NCI-H774 (cell line): ENCODE measurements at places on chromosomes 16 and 17.

DNA sequence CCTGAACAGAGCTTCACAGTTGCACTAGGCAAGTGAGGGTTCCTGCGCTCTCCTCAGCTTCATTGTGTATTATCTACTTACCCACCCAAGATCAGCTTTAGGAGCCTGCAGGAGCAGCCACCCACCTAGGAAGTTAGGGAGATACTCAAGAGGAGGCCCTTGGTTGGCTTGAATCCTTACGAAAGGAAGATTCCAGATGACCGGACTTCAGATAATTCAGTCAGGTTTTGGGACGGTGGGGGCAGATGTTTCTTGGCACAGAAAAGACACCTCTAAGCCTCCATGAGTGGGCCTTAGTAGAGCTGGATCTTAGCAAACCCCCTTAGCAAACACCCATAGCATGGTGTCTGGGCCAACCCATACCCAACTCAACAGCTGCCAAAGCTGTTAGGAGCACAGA, 2.4 kb upstream of the CBFB start:
- no peak for DNase-seq

DNA sequence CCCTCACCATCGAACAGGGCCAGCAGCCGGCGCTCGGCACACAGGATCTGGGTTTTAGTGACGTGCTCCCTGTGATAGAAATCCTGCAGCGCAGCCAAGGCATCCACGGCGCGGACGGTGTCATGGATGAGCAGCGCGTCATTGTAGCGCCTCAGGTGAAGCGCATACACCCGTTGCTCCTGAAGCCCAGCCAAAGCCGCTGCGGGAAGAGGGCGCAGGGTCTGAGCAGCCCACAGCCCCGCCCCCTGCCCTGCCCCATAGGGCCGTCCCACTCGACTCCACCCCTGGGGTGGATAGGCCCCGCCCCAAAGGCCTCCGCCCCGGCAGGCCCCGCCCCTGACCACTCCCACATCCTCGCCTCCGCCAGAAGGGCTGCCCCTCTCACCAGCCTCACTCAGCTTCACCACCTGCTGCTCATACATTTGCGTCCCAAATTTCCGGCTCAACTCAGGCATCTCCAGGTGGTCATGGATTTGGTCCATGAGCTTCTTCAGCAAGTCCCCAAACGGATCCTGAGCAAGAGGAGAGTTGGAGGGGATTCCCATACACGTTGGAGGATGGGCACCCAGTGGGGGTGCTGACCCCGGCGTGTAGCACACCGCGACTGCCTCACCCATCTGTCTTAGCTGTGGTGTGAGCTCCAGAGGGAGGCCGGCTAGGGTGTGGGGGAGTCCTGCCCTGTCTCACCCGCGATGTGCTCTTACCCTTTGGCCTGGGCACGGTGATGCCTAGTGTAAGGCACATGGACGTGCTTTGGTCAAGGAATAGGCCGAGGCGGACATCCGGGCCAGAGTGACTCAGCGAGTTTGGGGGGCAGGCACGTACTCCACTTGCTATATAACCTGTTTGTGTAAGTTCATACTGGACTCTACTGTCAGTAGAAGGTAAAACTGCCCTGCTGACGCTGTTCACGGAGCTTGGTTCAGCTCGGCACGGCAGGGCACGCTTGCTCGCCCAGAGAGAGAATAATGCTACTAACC, 4.6 kb downstream of the DHX58 start:
- peak; percentile 96 for DNase-seq

- DNase-seq = no peak
These were observed 577 bp downstream of the GSPT1 start for GRCh38 chr16:11915114-11915643.

- no peak for DNase-seq
These were observed 29.5 kb upstream of the RPH3AL start for GRCh38 chr17:381941-382643.

- DNase-seq = no peak
These were observed 14.4 kb downstream of the CBFA2T3 start for GRCh38 chr16:88962478-88963152.

DNA sequence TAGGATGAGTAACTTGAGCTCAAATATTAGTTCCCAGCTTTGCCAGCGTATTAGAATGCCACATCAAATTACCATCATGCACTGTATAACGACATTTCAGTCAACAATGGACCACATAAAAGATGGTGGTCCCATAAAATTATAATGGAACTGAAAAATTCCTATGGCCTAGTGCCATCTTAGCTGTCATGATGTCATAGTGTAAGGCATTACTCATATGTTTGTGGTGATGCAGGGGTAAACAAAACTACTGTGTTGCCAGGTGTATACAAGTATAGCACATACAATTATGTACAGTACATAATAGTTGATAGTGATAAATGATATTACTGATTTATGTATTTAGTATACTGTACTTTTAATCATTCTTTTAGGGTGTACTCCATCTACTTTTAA, 54.4 kb upstream of the NETO2 start:
- no peak for DNase-seq

DNA sequence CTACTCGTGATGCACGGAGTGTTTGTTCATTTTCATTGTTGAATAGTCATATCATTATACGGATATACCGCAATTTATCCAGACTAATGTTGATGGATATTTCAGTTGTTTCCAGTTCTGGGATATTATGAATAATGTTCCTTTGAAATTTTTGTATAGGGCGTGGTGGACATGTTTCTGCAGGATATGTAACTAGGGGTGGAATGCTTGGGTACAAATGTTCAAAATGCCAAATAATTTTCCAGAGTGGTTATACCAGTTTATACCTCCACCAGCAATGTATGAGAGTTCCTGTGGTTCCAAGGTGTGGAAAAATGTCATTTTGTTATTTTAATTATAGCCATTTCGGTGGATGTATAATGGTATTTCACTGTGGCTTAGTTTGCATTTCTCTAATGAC, 53.6 kb downstream of the NUP88 start:
- no peak for DNase-seq

- no peak for DNase-seq
These were observed 2.1 kb downstream of the SOX9 start for GRCh38 chr17:72122765-72123529.

GRCh38 chr17:47423406-47424295, 99.9 kb downstream of the EFCAB13 start:
- DNase-seq = no peak

DNA sequence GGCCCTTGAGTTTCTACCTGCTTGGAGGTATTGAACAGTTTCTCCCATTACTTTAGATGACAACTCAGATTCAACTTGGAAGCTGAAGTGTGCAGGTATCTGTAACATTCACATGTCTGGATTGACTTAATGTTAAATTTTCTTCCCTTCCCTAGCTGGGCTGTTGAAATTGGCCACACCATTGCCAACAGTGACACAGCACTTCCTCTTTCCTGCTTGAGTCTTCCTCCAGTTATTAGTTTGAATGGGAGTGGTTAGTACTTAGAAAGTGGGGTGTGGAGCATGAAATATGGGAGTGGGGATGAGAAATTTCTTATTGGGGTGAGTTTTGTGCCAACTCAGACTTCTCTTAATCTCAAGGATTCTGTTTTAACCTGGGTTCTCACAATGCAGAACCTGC, 454.9 kb downstream of the KCNJ2 start:
- DNase-seq = no peak

GRCh38 chr17:67364847-67365737, 1.3 kb downstream of the PSMD12 start:
- DNase-seq = no peak

- no peak for DNase-seq
These were observed 2.3 kb downstream of the ZFP3 start for GRCh38 chr17:5080591-5080990.

DNA sequence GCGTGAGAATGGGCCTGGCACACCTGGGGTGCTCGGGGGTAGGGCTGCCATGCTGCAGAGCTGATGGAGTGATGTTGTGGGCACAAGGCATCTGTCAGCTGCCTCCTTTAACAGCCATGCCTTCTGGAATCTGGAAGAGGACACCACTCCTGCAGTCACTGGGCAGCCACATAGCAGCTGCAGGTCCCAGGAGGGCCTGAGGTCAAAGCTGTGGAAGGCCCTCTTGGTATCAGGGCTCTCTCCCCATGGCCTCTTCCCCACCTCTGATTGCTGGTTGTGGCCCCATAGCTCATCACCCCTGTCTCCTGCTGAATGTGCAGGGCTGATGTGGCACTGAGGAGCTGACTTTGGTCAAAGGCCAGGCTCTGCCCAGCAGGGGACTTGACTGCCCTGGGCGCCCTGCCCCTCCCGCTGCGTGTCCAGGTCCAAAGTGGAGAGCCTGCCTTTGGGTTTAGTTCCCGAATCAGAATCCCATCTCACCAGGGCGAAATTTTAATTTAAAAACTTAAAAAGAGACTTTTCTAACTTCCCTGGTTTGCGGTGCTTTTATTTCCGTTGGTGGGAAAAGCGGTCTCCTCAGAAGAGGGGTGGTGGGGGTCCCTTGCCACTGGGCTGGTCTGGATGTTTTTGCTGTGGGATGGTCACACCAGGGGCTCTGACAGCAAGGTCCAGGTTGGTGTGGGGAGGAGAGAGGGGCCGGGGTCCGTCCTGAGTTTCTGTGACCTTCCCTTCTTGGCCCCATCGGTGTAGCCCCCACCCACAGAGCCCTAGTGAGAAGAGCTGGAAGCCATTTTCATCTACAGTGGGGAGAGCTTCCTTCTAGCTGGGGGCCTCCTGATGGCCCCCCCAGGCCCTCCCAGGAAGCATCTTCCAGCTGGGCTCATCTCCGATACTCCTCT, 5.9 kb downstream of the UBALD2 start:
- no peak for DNase-seq

DNA sequence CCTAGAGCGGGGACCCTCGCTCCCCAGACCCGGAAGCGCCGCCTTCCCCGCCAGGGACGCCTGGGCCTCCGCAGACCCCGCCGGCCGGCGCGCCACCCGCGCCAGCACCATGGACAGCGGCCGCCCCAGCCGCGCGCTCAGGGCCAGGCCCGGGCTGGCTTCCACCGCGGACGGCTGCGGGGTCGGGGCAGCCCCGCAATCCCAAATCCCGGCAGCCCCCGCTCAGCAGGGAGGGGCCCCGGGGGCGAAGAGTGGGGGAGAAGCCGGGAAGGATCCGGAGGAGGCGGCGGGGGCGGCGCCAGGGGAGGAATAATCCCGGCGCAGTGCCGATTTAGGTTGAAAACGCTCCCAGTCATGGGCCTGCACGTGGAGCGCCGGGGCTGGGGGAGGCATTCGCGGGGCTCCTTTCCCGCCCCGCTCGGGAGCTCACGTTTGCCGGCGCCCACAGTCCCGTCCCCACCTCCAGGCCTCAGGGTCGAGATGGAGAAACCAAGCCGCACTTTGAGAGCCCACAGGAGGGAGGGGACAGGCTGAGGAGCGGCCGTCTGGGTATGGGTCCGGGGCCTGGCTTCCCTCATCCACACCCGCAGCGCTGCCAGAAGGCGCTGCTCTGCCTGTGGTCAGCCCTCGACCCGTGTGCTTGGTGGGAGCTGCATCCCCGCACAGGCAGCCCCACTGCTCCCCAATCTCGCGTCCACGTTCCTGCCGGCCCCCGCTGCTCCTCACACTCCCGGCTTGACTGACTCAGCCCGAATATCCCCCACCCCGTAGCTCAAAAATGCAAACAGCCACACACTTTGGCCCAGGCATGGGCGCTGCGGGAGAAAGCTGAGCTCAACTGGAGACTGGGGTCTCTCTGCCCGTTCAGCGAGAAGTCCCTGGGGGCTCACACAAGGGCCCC, 4.7 kb downstream of the FBXL16 start:
- no peak for DNase-seq

- no peak for DNase-seq
These were observed 17.1 kb downstream of the ERI2 start for GRCh38 chr16:20789130-20789529.

DNA sequence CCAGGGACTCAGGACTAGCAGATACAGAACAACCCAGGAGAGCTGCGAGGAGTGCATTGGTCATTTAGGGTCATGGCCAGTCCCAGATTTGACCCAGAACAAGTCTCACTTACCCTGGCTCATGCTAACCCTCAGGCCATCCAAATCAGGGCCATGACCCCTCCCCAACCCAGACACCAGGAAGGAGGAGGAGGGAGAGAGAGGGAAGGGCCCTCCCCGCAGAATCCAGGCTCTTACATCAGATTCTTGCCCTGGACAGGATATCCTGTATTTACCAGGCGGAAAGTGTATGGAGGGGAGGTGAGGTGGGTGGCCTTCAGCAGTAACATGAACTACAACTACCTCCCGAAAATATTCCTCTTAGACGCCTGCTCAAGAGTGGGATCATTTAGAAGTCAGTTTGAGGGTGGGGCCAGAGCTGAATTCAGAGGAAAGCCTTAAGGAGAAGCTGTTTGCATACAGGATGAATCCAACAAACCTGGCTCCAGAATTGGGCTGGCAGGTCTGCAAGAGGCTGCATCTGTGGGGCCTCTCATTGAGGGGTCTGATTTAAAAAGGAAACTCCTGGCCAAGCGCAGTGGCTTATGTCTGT, 2.1 kb downstream of the VAT1 start:
- no peak for DNase-seq

GRCh38 chr17:48753794-48754499, 25.4 kb upstream of the HOXB13 start:
- DNase-seq = no peak

- no peak for DNase-seq
These were observed 14.9 kb upstream of the SPOP start for GRCh38 chr17:49692751-49693150.

GRCh38 chr16:68934402-68934801, 91.1 kb downstream of the TANGO6 start:
- DNase-seq = no peak

DNA sequence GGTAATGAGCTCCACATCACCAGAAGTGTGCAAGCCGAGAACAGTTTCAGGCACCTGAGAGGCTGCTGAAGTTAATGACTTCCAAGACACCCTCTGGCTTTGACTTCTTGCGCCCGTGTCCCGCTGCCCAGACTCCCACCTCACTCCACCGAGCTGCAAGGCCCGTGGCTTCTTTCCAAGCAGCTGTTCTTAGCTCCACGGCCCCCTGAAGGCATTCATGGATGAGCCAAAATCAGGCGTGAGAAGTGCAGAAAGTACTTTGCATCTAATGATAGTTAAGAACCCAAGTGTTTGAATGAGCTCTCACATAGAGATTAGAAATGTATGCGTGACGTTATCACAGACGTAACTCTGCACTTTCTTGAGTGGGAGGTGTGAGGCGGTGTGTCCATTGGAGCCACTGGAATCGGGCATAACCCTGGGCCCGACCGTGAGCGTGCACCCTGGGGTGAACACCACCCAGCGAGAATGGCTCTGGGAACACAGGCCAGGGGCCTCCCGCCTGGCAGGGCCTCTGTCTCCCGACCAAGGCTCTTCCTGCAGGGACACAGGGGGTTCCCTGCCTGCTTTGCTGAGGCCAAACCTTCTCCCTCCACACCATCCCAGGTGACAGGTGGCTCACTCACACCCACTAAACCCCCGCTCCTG, 11.0 kb downstream of the NPTX1 start:
- DNase-seq = no peak

GRCh38 chr16:11871193-11871592, 19.9 kb upstream of the RSL1D1 start:
- no peak for DNase-seq

GRCh38 chr16:27860091-27860490, 203.4 kb downstream of the GSG1L start:
- no peak for DNase-seq

- DNase-seq = no peak
These were observed 55.5 kb upstream of the IRX3 start for GRCh38 chr16:54341892-54342776.

- no peak for DNase-seq
These were observed 17.5 kb downstream of the CACNG4 start for GRCh38 chr17:66981983-66982508.

- DNase-seq = no peak
These were observed 174.4 kb downstream of the CPPED1 start for GRCh38 chr16:12629271-12629670.

- DNase-seq = no peak
These were observed 21.2 kb downstream of the USP31 start for GRCh38 chr16:23128056-23128455.
